Neural progenitor cell (in vitro differentiated cells): ENCODE measurements at places on chromosomes 5 and 9. TPM values are rescaled to one million over a fixed set of nuclear protein-coding genes. Genes with fewer than 3 reads are reported as not detected.

Gene KCNMB1
- total RNA-seq, result not detected in 2 replicates

Gene GTF3C4
- total RNA-seq, result 26.4 and 31.4 TPM in 2 replicates

Gene PPP3R2
- not detected in 2 replicates for total RNA-seq

Gene SEC61B
- 83.7 and 99.2 TPM in 2 replicates for total RNA-seq

Gene SIMC1
- 10.9 and 15.7 TPM in 2 replicates for total RNA-seq

Gene ORM1
- 1.5 TPM in 1 of 2 replicates, not detected in the other for total RNA-seq

Gene FAT2
- total RNA-seq, result 0.36 and 0.37 TPM in 2 replicates

Gene WDR38
- total RNA-seq, result not detected in 2 replicates

Gene SLC4A9
- total RNA-seq, result not detected in 2 replicates

Gene PHF19
- 27.4 and 45.1 TPM in 2 replicates for total RNA-seq

Gene MELK
- total RNA-seq, result 69.9 and 112 TPM in 2 replicates

Gene MRPS2
- 23.4 and 43.4 TPM in 2 replicates for total RNA-seq

Gene KLHL3
- 17.2 and 26.8 TPM in 2 replicates for total RNA-seq

Gene HRH2
- 0.19 TPM in 1 of 2 replicates, not detected in the other for total RNA-seq

Gene C5orf58
- total RNA-seq, result not detected in 2 replicates

Gene PKD2L2
- total RNA-seq, result not detected in 2 replicates

Gene ANXA1
- 0.47 and 1.1 TPM in 2 replicates for total RNA-seq

Gene HARS2
- 30.6 and 34.1 TPM in 2 replicates for total RNA-seq

Gene LTC4S
- 0.81 TPM in 1 of 2 replicates, not detected in the other for total RNA-seq

Gene LRRC19
- total RNA-seq, result not detected in 2 replicates

Gene CTXN3
- 0.09 TPM in 1 of 2 replicates, not detected in the other for total RNA-seq

Gene SVEP1
- 0.56 and 0.74 TPM in 2 replicates for total RNA-seq

Gene FGFR4
- total RNA-seq, result 8.2 and 41.3 TPM in 2 replicates

Gene PCDHGC4
- 5.0 and 10.4 TPM in 2 replicates for total RNA-seq

Gene SYK
- not detected in 2 replicates for total RNA-seq
